ENCODE measurements at places on chromosomes 4 and X.

- no peak for DNase-seq
These were observed 76.2 kb upstream of the TEX13D start for GRCh38 chrX:124256216-124256615.

DNA sequence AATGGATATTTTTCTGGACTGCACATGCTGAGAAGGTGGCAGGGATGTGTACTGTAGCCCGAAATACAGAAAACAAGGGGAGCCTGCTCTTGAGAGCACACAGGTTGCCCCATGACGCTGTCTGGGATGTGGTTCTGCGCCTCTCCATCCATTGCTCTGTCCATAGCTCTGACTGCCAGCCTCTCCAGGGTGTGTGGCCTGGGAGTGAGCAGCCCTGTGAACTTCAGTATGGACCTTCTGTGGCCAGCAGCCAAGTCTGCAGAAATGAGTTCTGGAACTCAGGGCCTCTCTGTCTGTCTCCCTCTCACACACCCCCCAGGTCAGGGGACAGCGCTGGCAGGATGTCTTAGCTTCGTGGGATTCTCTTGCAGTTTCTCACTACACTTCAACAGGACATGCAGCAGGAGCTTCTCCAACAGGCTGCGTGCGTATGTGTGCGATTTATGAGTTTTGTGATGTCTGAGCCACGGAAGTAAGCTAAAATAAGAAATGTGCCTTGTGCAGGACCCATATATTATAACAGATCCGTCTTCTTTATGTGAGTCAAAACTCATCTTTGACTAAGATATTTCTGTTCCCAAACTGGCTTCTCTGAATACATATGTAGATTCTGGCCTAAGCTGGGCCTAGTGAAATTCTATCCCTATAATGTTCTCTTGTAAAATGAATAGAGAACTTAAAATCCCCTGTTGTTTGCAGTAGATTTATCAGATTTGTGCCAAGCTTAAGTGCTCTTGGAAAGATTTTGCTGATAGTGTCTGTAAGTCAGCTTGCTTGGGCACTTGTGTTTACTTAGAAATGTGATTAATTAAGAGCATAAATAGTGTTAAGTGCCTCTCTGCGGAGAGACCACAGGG is 40.0 kb downstream of the PROM1 start:
- DNase-seq, result no peak

DNA sequence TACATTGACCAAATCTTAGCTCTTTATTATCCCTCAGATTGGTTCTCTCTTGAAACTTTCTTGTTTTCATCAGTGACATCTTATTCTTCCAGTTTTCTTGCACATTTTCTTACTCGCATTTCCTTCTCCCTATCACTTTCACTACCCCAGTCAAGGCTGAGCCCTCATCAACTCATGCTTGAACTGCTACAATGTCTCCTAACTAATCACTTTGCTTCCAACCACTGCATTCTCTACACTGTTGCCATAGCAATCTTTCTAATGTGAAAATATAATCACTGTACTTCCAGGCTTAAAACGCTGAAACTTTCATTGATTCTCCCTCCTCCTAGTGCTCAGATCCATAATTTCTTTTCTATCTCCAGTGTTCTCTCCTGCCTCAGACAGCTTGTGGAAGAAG is 22.2 kb upstream of the LPAR4 start:
- no peak for DNase-seq

- peak; percentile 12 for DNase-seq
These were observed 28.2 kb downstream of the RAP1GDS1 start for GRCh38 chr4:98289375-98289774.

- DNase-seq, result no peak
These were observed 78.6 kb downstream of the CLCN5 start for GRCh38 chrX:50000937-50001542.

- DNase-seq, result peak; percentile 82
These were observed 581 bp upstream of the STK32B start for GRCh38 chr4:5050520-5051277.

- DNase-seq, result no peak
These were observed 7.0 kb upstream of the GATA1 start for GRCh38 chrX:48779399-48779798.

- DNase-seq, result peak; percentile 67
These were observed 140.3 kb upstream of the CXCL13 start for GRCh38 chr4:77465271-77465670.

GRCh38 chr4:156596026-156596425 is 375.6 kb downstream of the PDGFC start:
- DNase-seq, result no peak

- no peak for DNase-seq
These were observed 64.6 kb downstream of the SLAIN2 start for GRCh38 chr4:48405924-48406323.

All from suppressor macrophage treated with lipopolysaccharide for 4 hours (primary cell).